Esophagus mucosa (tissue), 1 donor: ENCODE measurements at places on chromosomes 2 and 18.

- ATAC-seq, result peak; percentile 43
These were observed 817 bp downstream of the DSC2 start for GRCh38 chr18:31101183-31102024.

GRCh38 chr2:26978061-26978596, 7.7 kb downstream of the MAPRE3 start:
- no peak for ATAC-seq

DNA sequence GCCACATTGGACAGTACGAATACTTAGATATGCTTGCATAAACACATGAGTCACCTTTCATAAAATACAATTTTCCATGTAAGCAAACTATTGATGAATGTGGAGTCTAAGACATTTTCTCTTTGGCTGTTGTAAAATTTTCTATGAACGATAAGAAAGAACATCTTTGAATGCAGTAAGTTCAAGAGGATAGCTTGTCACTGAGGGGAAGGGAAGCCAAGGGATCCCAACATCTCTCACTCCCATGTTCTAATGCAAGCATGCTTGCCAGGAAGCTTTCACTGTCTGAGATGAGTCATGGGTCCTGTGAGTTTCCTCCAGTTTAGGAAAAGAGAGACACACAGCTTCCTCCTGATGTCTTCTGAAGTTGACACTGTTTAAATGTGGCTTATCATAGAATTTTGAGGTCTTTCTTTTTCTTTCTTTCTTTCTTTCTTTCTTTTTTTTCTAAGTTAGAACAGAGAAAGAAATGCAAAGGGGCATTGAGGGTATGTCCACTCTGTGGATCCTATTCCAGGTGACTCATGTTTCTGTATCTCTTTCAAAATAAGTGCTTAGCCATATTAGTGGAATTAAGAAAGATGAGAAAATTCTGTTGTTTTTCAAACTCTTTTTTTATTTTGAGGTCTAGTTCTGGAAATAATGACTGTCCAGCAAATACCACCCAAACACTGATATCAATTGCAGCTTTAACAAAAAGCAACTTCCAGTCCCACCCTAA, 146.6 kb downstream of the RDH14 start:
- peak; percentile 37 for ATAC-seq

DNA sequence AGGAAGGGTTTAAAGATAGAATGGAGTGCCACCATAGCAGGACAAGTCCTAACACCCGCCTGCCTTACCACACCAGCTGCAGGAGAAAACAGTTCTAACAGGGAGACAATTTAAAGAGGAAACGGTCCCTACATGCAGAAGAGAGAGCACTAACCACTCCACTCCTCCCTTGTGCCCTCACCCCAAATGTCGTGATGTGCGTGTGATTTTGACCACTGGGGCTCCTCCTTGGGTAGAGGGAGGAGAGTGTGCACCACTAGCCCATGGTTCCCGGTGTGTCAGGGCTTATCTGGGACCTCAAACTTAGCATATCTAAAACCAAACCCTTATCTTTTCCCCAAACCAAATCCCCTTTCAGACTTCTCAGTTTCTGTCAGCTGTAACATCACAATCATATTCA, 105.5 kb upstream of the CCDC68 start:
- no peak for ATAC-seq

- no peak for ATAC-seq
These were observed 7.3 kb upstream of the LMAN2L start for GRCh38 chr2:96747061-96747617.

DNA sequence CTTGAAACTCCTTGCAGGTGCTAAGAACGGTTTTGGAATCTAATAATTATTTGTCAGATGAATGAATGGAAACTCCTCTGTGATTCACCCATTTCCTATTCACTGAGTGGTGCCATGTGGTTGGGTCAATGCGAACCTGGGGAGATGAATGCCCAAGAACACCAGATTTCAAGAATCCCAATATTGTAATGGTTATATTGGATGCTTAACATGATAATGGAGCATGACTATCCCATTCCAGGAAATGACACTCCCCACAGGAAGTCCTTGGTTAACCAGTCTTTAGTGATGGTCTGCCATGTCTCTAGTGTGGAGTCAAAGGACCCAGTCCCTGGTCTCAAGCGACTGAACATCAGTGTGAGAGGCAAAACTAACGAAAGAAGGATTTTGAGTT, 67.9 kb upstream of the ST3GAL5 start:
- no peak for ATAC-seq

GRCh38 chr2:191846515-191847476, at the start of gene CAVIN2:
CAVIN2 (minus strand) TSS chr2:191847088; CDS start chr2:191846925, 163 bp downstream.
- peak; percentile 96 for ATAC-seq

GRCh38 chr18:59724103-59724502, 26.9 kb upstream of the CCBE1 start:
- peak; percentile 62 for ATAC-seq

- peak; percentile 88 for ATAC-seq
These were observed at the start of gene DNPEP for GRCh38 chr2:219387306-219388120. DNPEP (minus strand) TSS chr2:219387912; CDS start chr2:219387794, 118 bp downstream.

DNA sequence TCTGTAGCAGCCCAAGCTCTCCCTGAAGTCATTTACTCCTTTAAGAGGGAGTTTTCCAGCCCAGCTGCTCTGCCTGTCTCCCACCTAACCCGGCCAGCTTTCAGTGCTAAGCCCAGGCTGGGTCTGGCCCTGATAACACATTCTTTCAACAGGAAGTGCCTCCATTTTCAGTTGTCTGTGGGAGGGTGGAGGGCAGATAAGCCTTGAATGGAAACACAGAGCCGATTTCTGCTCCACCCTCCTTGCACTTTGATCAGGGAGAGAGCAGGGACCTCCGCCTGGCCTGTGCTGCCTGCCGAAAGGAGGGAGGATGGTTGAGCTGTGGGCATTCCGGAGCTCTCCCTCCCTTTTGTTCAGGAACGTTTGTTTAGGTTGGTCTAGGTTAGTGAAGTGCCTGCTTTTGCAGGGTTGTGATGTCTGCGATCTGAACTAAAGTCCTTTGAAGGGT, 24.8 kb downstream of the GATA6 start:
- no peak for ATAC-seq

GRCh38 chr18:58201268-58201667, 157.2 kb downstream of the NEDD4L start:
- no peak for ATAC-seq

DNA sequence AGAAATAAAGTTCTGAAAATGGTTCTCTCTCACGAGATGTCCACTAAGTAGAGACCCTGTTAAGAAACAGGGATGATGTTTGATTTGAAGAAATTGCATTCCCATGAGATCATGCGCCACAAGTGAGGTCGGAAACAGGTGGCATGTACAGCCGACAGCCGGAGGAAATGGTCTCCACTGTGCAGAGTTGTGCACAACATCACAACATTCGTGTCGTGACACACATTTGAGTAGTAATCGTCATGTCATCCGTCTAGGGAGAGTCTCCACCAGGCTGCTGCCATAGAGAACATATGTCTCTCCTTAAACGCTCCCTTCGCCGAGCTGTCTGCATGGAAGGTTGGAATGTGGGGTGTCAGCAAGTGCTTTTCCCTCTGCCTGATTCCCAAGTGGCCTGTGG, 84.7 kb downstream of the ASAP2 start:
- no peak for ATAC-seq

DNA sequence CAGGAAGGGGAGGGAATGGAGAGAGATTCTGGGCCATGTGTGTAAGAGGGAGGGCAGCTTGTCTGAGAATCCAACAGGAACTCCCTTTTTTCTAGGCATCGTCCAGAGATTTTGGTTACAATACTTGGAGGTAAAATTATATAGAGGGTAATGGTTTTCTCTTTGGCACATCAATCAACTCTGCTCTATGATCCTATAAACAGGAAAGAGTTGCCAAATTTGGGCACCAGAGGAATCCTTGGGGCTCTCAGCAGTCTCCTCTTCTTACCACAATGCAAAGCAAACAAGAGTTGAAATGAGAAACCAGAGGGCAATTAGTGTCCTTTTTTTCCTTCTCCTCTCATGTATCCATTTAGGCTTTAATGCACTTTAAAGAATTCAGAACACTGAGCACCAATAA, 243.4 kb downstream of the SLC8A1 start:
- ATAC-seq, result no peak

- no peak for ATAC-seq
These were observed 30.5 kb upstream of the MAP3K20 start for GRCh38 chr2:173045181-173045580.

GRCh38 chr2:176126929-176127773, 2.4 kb upstream of the HOXD8 start:
- ATAC-seq, result no peak

DNA sequence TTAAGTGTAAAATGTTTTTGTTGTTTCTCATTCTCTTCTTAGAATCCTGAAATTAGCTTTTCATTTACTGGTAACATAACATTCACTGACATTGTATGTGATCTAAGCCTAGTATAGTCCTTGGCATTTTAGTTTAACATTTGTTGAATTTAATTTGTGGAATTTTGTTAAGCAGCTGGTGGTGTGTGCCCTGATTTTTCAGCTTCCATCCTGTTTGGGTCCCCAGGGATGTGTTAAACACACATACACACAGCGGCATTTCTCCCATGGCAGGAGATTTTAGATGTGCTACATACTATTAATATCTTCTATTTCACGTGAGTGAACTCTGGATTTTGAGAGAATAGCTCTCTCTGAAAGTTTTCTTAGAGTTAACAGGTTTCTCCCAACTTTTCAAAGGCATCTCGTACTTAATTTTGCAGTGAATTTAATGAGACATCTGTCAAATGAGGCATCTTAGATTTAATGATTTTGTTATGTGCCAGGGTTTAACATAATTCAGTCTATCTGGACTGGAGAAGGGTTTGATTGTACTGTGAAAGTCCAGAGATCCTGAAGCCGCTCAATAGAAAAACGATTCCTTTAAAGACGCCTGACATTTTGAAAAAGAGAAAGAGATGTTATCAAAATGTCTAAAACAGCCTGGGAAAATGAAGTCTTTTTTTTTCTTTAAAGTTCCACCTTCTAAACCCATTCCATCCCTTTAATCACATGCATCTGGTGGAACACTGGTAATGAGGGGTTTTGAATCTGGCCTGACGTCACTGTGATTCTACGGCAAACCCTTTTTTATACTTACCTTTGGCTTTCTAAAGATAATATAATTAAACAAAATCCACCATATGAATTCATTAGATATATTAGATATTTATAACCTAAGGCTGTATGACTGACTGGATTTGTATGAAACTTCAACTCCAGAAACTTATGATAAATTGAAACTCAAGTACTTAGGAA, 6.8 kb downstream of the PHLPP1 start:
- ATAC-seq, result no peak

DNA sequence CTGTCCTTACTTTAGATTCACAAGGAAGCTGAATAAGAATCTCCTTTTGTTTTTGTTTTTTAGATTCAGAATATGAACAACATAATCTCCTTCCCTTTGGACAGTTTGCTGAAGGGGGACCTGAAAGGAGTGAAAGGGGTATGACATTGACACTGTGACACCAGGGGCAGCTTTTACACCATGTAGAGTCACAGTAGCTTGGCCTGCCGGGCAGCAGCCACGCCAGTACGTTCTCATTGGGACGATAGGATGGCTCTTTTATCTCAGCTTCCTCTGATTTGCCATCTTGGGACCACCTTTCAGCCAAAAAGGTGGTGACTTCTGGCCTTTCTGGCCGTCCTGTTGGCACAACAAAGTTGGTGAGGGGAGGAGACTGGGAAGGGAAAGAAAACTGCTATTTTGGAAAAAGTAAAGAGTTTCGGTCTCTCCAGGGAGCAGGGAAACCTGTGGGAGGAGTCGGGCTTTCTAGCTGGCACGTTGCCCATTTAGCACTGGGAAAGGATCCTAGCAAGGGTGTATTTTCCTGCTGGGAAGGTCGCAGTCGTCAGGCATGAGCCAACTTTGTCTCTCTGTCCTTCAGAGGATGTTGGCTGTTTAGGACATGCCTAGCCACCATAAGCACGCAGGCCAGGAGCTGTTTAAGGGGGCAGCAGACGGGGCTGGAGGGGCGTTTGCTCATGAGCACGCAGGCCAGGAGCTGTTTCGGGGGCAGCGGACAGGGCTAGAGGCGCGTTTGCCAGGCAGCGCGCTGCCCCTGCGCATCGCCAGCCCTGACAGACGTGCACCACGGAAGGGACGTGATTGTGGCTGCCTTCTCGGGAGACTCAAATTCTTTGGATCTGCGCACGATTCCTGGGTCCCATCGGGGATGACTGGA, 104.6 kb downstream of the ITGB1BP1 start:
- ATAC-seq, result peak; percentile 3
